NCI-H1048 (cell line): ENCODE measurements at places on chromosomes 2 and 18.
A peak's percentile ranks its signal among the peaks of the same experiment; 100 is the strongest.

- DNase-seq = no peak
These were observed 201.5 kb upstream of the BOD1L2 start for GRCh38 chr18:56945171-56946083.

GRCh38 chr2:241109210-241110088, 7.4 kb upstream of the MTERF4 start:
- DNase-seq = no peak

DNA sequence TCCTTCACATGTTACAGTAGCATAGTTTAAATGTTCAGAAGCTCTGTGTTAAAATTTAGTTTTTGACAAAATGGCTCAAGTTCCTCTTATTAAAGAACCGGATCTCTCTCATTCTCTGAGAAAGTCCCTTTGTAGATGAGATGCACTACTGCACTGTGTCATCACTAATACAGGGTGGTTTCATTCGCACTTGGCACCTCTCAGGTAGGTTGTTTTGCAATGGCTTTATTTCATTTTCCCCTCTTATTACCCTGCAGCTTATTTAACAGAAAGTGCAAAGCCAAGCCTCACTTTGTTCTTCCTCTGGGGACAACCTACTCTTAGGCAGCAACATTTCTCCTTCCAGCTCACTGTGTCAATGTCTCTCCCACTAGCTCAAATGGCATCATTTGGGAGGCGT, 185.1 kb downstream of the DLGAP1 start:
- DNase-seq = no peak

GRCh38 chr2:165401285-165401852, 68.1 kb upstream of the CSRNP3 start:
- peak; percentile 33 for DNase-seq

DNA sequence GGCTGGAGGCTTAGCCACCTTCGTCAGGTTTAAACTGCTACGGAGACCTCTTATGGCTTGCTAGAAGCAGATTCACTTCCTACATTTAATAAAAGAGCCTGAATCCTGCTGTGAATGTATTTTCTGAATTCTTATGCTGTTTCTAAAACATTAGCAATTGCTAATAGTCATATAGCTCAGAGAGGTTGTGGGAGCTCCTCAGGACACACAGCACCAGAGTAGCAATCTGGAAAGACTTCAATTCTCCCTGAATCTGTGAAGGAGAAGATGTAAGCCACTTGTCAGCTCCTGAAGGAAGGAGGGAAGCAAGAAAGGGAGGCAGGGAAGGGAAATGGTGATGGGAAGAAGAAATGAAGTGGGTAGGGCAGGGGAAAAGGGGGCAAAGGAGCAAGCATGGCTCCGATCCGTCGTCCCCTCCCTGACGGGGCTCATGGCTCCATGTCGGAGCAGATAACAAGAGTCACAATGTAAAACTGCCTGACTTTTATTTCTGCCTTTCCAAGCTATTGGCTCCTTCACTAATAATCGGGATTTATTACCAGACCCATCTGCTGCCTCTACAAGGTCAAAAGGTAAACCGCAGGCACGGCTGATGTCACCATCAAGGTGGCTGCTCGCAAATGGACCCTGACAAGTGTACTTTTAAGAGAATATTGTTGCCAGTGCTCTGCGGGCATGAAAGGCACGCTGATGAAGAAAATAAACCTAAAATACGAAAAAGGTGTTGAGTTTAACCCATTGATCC, 656.0 kb upstream of the SALL3 start:
- no peak for DNase-seq

DNA sequence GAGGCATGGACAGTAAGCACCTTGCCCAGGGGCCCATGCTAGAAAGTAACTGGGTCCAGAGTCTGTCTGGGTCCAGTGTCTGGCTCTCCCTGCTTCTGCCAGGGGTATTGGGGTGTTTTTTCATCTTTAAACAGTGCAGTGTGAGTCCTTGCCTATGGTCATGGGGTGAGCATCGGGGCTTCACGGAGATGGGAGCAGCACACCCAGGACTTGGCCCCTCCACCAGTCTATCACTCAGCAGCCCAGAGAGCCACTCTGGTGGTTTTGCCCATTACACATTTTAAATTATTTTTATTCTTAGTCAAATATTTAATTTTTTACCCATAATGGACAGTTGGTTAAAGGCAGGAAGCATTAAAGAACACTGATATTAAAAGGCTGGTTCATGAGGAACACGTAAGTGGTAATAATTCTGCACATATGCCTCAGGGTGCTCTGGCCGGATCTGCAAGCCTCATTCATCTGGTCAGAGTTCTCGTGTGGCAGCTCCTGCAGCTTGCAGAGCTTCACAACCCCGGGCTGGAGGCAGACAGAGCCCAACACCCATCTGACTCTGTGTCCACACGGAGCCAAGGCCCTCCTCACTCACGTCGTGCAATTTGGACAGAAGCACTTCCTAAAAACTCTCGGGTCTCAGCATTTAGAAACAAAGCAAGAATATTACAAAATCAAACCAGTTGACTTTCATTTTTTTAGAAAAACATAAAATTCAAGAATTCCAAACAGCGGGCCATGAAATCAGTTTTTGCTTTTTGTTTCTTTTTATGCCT, 204.1 kb downstream of the CTIF start:
- DNase-seq = no peak

GRCh38 chr2:77087987-77088414, 434.2 kb downstream of the LRRTM4 start:
- DNase-seq = no peak

DNA sequence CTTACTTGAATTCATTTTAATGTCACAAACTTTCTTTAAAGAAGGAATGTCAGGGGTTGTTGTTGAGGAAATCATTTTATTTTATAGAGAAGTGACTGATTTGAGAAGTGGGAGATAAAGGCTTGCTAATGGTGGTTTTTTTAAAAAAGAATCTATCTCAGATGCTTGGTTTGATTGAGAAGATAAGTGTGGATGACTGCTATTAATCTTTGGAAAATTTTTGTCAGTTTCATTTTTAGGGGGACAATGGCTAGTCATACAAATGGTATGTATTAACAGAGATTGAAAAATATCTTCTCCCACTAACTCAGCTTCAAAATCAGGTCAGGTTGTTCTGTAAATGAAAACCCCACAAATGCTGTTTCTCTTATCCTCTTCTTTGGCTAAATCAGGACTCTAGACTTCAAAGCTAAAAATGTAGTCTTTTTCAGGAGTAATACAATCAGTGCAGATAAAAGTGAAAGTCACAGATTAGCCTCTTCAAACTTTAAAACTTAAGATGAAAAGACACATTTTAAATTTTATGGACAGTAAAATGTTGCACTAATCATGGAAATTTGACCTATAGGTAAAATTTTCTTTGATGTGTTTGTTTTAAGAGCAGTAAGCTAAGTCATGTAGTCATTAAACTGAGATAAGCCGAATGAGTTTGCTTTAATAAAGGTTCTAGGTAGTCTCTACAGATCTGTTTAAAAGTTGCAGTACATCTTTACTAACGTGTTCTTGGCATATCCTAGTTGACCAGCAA, 674.2 kb upstream of the VRK2 start:
- no peak for DNase-seq

DNA sequence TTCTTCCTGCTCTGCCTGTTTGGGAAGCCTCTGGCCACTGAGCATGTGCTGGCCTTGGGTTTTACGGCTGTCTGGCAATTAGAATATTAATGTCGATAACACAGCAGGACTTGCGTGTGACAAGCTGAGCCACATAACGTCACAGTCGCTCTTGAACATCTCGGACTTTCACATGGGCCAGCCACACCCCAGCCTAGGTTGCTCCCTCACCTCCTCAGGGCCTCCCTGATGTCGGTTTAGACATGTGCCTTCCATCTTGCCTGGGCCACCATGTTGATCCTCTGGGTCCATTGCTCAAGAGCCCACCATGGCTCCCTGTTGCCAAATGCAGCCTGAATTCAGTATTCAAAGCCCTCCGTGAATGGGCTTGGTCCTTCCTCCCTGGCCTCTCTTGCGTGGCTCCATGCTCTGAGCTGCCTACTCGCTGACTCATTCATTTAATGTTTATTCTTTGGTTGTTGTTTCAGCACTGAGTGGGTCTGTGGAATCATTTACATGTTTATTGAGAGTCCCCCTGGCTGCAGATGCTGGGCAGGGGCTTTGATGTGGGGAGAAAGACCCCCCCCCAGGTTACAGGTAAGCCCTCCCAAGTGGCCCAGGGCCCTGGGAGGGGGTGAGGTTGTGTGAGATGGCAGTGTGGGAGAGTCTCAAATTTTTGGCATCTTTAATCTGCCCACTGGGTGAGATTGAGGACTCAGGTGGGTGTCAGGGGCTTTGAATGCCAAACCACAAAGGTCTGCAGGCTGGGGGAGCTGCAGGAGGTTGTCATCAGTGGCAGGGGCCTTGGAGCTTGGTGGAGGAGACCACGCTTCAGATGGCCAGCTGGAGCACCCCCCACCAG, 62.0 kb downstream of the ODC1 start:
- no peak for DNase-seq

DNA sequence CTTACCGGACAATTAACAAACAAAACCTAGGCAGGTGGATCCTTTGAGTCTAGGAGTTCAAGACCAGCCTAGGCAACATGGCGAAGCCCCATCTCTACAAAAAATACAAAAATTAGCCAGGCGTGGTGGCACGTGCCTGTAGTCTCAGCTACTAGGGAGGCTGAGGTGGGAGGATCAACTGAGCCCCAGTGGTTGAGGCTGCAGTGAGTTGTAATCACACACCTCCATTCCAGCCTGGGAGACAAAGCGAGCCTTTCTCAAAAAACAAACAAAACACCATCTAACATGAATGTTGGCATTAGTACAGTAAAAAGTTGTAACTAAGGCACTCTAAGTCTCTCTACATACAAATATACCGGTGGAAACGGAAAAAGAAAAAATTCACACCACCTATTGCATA, 5.3 kb downstream of the SP3 start:
- DNase-seq = no peak

DNA sequence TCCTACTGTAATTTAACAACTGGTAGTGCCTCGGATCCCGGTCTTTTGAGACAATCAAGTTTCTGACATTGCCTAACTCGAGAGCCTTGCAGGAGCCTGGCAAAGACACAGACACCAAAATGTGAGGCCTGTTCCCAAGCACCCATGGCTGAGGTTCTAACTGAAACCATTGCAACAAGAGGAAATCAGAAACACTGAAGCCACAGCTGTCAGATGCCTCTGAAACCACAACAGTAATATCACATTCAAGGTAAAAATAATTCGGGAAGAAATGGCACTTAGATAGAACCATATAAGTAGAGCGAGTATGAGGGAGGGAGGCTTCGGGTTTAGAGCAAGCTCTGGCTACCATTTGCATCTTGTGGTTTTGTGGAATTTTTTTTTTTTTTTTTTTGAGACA, 285.9 kb downstream of the FBXO15 start:
- DNase-seq = no peak

DNA sequence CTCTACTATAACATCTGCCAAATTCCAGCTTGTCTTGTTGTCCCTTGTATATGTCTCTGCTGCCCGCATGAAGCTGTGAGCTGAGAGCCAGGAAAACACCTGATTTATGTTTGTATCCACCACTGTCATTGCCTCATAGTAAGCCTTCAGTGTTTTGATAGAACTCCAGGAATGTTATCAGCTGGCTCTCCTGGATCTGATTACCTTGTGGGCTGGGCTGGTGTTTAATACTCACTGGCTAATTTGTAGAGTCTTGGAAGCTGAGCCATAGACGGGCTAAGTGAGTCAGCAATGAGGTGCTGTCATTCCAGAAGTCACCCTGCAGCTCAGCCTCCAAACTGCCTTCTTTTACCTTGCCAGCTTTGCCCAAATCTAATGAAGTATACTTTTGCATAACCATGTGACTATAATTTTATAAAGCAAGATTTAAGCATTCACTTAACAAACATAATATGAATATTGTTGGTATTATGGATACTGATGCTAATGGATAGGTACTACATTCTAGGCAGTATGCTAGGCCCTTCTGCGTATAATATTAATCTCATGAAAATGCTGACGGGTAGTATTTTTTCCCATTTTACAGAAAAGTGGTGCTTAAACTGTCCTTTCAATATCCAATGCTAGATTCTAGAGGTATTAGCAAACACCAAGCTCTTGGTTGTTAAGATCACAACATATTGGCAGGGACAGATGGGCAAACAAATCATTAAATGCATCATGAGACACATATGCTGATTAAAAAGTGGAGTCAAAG, 62.7 kb upstream of the GATA6 start:
- DNase-seq = no peak

DNA sequence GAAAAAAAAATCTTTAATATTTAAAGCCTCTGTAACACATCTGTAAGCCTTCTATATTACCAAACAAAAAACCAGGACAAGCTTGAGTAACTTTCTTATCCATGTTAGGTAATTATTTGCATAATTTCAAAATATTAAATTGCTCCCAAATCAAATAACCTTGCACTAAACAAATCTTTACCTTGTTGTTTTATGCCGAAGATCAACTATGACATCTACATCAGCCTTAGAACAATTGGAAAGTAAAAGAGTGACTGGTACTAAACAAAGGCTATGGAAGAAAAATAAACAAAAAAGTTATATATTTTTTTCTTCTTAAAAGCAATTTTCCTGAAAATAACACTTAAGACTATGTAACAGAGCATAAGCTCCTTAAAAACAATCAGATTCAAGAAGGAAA, 71.2 kb upstream of the SLC25A52 start:
- no peak for DNase-seq

GRCh38 chr2:159922563-159922962, 124.6 kb upstream of the CD302 start:
- no peak for DNase-seq
